Activated T-helper 1 cell treated with anti-CD3 and anti-CD28 coated beads, Interleukin-2, amount 50 U/mL, for 16 hours (primary cell): ENCODE measurements at places on chromosomes 2 and 18.

DNA sequence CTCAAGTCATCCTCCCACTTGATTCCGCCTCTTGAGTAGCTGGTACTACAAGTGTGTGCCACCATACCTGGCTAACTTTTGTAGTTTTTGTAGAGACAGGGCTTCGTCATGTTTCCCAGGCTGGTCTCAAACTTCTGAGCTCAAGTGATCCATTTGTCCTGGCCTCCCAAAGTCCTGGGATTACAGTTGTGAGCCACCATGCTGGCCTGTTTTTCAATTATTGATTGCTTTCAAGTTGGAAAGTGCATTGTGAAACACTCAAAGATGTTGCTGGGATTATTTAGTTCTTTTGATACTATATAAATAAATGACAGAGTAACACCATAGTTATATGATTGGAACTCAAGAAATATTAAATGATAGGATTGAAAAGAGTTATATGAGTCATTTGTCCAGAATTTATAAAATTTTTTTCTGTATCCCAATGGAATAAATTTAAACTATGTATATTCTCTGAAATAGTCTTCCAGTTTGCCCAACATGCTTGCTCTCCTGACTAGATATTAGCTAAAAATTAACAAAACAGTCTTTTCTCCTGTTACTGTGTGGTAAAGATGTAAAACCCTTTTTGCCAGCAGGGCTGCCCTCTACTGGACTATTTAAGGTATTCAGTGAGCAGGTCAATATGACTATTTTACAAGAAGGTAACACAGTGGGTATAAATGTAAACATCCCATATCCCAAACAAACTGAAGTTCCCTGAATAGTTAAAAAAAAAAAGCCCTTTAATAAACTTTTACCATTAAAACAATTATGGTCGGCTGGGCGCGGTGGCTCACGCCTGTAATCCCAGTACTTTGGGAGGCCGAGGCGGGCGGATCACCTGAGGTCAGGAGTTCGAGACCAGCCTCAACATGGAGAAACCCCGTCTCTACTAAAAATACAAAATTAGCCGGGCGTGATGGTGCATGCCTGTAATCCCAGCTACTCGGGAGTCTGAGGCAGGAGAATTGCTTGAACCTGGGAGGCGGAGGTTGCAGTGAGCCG, 42.7 kb downstream of the ACSL3 start:
- no peak for DNase-seq

DNA sequence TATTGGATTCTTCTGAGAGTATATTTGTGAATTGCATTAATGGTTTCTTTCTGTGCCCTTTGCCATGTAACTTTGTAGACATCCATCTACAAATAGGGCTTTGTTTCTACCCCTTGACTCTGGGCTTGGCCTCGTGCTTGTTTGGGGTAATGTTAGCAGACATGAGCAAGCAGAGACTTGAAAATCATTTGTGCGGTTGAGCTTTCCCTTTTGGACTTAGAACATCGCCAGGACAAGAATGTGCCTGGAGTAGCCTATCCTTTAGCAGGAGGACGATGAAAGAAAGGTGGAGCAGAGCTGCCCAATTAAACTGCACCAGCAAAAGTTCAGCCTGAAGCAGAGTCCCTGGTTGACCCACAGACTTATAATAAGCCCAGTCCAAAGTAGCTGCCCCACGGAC, 785.9 kb downstream of the EPHA4 start:
- no peak for DNase-seq

GRCh38 chr2:75287624-75288316, 88.5 kb upstream of the TACR1 start:
- no peak for DNase-seq

DNA sequence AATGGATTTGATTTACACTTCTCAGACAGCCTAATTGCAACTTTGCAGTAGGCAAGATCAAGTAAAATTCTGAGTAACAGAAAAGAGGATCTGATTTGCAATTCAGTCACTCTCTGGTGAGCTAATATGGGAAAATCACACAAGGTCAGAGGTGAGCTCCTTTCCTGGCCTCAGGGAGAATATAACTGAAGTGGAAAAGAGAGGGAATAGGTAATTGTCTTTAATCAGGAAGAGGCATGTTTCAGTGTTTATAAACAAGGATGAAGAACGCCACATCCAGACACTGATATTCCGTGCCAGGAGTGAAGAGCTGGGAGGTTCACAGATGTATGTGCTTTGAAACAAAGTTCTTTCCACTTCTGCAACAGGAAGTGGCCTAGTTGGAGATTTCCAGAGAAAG, 127.1 kb downstream of the ETAA1 start:
- no peak for DNase-seq

DNA sequence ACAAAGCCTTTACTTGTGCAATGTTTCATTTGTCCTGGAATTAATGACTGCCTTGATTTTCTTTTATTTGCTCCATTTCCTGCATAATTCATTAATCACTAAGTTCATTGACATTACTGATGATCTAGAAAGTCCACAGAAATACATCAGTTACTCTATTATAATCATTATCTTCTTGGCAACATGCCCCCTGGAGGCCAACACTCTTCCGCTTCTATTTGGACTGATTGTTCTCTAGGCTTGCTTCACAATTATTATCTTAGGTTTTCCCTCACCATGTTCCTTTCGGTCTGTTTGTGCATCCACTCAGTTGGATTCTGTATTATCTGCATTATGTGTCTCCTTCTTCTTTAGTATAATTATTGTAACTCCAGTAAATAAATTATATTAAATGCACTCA, 461.0 kb upstream of the CDH2 start:
- DNase-seq = no peak

GRCh38 chr2:40370007-40370395, 81.9 kb downstream of the SLC8A1 start:
- no peak for DNase-seq

DNA sequence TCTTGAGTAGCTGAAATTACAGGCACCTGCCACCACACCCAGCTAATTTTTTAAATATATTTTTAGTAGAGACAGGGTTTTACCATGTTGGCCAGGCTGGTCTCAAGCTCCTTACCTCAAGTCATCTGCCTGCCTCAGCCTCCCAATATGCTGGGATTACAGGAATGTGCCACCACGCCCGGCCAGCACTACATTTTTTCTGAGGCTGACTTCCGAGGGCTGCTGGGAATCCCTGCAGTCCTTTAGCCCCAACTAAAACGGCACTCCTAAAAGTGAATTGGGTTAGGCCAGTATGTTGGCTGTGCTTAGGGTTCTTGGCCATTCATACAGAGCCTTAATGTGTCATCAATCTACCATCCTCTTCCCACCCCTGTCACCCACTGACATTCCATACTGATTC, 375.4 kb downstream of the DCC start:
- DNase-seq = no peak

- DNase-seq = no peak
Observed at GRCh38 chr18:57444301-57444759, 9.2 kb downstream of the ONECUT2 start.

- no peak for DNase-seq
Observed at GRCh38 chr2:68714866-68715265, 19.7 kb upstream of the ARHGAP25 start.

DNA sequence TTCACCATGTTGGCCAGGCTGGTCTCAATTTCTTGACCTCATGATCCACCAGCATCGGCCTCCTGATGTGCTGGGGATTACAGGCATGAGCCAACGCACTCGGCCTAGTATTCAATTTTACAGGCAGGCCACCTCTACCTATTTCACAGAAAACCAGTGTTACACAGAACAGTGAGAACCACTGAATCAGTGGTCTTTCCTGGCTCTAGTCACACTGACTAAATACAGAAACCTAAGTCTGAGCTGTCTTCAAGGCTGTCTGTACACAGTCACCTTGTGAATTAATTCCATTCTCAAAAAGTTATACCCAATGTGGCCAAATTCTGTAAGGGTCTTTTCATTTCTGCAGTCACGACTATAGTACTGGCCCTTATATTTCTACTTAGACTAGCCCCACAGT, 3.5 kb downstream of the RNF149 start:
- no peak for DNase-seq

GRCh38 chr2:189178726-189179569, 613 bp downstream of the COL5A2 start:
- no peak for DNase-seq

DNA sequence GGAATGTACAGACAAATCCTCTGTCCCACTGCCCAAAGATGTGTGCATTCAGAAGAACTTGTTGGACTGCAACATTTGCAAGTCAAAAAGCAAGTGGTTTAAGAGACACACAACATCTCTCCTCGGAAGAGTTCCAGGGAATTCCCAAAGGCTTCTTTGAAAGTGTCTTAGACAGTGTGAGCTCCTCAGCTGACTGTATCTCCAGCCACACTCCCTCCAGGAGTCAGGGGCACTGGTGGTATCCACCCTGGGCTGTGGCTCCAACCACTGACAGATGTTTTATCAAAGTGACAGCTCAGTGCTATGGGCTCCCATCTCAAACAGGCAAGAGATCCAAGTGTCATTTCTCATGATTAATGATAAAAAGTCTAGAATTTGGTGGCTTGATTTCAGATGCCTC, 48.5 kb downstream of the ALK start:
- no peak for DNase-seq

DNA sequence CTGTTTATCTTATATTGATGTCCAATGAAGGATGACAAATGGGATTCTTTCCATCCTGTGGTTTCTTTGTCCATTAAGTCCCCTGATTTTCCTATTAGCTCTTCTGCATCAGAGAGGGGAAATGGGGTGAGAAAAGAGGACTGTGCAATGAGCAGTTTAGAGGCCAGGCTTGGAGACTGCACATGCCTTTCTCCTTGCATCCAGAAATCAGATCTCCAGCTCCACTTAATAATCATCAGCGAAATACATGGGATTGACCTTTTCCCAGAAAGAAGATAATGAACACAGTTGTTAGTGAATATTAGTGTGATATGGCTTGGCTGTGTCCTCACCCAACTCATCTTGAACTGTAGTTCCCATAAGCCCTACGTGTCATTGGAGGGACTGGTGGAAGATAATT, 697.4 kb downstream of the CBLN2 start:
- DNase-seq = no peak

GRCh38 chr2:186559370-186559769, 30.5 kb upstream of the ITGAV start:
- DNase-seq = no peak

DNA sequence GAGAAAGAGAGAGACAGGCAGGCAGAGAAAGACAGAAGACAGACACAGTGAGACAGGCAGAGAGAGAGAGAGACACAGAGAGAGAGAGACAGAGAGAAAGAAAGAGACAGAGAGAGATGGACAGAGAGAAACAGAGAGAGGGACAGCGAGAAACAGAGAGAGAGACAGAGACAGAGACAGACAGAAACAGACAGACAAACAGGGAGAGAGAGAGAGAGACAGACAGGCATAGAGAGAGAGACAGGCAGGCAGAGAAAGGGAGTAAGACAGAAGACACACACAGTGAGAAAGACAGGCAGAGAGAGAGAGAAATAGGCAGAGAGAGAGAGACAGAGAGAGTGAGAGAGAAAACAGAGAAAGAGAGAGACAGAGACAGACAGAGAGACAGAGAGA, 105.3 kb upstream of the ANKRD30BL start:
- no peak for DNase-seq
